ENCODE measurements at places on chromosomes 6 and 20.

- DNase-seq, result peak; percentile 8
Measured at GRCh38 chr6:79646006-79646405, 14.9 kb downstream of the SH3BGRL2 start.

- no peak for DNase-seq
Measured at GRCh38 chr6:1326535-1327121, 14.7 kb downstream of the FOXQ1 start.

GRCh38 chr6:20235041-20235440 lies 22.8 kb upstream of the MBOAT1 start:
- no peak for DNase-seq

DNA sequence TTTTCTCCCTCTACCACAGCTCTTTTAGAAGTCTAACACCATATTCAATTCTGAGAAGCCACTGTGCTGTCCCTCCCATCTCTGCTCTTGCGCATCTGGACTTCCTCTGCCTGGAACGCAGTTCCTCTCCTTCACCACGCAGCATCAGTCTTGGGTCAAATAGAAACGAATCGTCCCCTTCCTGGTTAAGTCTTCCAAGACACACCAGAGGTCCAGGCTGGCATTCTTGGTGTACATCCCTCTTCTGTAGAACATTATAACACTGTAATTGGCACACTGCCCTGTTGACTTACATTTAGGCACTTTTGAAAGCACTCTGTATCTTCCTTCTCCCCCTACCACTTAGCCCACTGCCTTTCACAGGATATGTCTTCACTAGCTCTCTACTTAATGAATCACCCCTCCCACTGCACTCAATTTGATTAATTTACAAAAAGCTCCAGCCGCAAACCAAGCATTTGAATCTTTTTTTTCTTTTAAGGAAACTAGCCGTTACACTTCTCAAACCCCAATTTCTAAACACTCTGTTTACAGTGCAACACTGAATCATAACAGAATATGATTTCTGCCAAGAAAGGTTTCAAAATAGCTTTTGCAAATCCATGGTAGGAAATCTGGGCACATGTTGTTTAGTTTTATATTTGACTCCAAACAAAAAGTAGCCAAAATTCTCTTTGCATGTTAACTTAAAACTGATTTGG lies 140.8 kb upstream of the CARMIL1 start:
- DNase-seq, result peak; percentile 64

- no peak for DNase-seq
Measured at GRCh38 chr6:137256350-137257103, 37.3 kb upstream of the IFNGR1 start.

All from activated naive CD8-positive, alpha-beta T cell treated with anti-CD3 and anti-CD28 coated beads, Interleukin-2, amount 50 U/mL, for 24 hours (primary cell).